8988T (cell line): ENCODE measurements at places on chromosomes 5 and 9.

- no peak for DNase-seq
These were observed 45.1 kb downstream of the PCSK5 start for GRCh38 chr9:75935591-75935990.

GRCh38 chr5:26681861-26682260 lies 356.5 kb downstream of the CDH9 start:
- no peak for DNase-seq

DNA sequence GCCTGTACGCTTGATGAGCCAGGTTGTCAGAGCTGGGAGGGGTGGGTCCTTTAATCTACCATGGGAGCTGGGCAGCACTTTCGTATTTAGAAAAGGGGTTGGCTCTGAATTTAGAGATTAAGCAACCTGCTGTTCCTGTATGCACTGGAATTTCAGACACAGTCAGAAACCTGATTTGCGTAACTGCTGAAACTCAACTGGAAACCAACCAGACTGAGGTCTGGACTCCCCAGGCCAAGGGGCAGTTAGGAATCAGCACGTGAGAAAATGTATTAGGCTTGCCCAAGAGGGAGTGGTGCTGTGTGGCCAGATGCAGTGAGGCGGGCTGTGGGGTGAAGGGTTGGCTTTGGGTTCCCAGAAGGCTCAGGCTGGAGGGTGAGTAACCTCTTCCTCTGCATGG lies 235.0 kb downstream of the GOLPH3 start:
- DNase-seq = no peak

DNA sequence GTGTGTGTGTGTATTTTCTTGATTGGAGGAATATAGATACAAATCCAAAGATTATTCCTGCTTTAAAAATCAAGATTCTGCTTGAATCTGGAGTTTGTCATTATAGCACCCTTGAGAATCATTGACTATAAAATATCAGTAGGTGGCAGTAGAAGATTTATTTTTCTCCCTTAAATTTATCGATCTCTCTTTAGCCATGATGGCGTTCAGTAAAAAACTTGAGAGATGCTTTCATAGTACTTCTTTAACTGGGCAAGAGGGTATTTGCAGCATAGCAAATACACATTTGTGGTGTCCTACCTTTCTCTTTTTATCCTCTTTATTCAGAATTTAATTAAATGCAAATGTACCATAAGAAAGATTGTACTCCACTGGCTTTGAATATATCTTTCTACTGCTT lies 307.7 kb downstream of the ADGRV1 start:
- DNase-seq = no peak

GRCh38 chr9:85941622-85941940 lies 635 bp downstream of the NAA35 start:
- no peak for DNase-seq

DNA sequence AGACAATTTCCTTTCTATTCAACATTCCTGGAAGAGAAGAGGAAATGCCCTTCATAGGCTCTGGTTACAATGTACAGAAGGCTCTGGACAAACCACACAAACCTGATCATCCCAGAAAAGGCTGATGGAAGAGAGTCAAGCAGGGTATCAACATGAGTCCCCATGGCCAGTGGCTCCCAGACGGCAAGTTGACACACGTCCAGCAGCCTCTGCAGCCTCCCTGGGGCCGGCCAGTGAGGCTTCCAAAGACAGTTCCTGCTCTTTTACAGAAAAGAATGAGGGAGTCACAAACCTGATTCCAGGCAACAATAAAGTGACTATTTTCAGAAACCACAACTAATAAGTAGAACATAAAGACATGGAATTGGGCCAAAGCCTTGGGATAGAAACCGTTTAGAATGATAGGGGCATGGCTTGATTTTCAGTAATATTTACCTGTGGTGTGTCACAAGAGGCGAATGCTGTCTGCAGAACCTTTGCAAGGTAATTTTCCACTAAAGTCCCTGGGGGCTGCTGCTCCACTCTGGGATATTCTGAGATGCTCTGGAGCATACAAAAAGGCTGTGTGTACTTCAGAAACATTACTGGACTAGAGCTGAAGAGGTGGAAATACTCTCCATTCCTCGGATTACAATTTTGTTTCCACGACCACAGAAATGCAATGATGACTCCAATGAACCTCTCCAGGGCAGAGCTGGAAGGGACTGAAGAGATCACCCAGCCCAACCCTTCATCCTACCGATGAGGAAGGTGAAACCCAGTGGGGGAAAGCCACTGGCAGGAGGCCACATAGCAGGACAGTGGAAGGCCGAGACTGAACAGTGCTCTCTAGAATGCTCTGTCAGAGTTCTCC lies 10.4 kb downstream of the MED27 start:
- DNase-seq = no peak

GRCh38 chr9:98990181-98990870 lies 46.6 kb downstream of the COL15A1 start:
- no peak for DNase-seq

DNA sequence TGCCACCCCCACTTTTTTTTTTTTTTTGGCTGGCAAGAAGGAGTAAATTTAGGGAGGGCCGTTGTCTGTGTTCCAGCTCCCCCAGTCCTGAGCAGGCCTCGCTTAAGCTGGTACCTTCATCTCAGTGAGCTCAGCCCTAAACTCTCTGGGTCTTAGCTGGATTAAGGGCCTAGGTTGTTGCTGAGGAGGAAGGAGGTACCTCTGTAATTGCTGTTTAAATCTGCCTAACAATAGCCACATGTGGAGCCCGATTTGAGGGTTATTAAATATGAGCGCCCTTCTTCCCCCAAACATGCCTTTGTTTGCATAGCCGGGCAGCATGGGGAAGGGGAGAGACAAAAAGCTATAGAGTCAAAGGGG lies 179.0 kb upstream of the PITX1 start:
- no peak for DNase-seq

DNA sequence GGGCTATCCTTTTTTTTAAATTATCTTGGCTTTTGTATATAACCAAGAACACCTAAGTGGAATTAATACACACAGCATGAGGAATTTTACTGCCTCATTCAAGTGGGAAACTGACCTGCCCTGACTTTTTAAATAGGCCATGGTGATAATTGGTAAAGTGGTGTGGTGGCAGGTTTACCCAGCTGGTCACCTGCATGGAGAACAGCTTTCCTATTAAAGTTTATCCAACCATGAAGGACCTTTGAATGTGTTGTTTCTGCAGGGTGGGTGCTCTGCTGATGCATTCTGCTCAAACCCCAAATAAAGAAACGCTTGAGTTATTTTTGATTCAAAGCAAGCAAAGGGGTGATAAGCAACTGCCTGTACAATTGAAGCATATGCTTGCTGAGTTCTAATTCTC lies 261.0 kb upstream of the GRIN3A start:
- no peak for DNase-seq

DNA sequence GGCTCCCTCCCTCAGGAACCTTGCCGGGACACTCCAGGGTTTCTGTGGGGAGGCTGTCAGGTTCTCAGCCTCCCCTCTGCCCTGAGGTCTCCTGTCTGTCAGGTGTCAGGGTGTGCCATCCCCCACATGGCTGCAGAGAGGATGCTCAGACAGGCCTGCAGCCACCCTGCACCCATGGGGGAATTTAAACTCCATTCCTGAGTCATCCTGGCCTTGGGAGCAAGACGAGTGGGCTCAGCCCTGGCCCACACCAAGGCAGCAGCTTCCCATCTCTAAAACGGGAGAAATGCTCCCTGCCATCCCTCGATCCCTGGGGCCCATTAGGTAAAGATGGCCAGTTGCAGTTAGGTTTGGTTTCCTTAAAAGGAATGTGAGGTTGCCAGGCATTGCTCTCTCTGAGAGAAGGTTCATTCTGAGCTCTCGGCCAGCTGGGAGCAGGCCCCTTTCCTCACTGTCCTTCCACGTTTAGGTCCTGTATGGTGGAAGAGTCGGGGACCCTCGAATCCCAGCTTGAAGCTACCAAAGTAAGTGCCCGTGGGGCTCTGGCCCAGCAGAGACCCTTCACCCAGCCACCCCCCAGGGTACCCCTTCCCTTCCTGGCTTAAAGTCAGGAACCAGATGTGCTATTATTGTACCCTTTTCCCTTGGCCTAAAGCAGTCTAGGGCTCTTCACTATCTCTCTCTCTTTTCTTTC lies 26.6 kb downstream of the DYNC2I2 start:
- no peak for DNase-seq
